ENCODE measurements at places on chromosomes 7 and 10. TPM values are rescaled to one million over a fixed set of nuclear protein-coding genes. Genes with fewer than 3 reads are reported as not detected.

Gene TRIM50
- not detected for total RNA-seq

Gene SLC39A12
- total RNA-seq: not detected

Gene CPA4
- total RNA-seq: 0.45 TPM

Gene SEMA3D
- total RNA-seq: not detected

Gene C10orf53
- not detected for total RNA-seq

Gene SLC25A28
- 69.9 TPM for total RNA-seq

Gene UROS
- 35.0 TPM for total RNA-seq

- H3K27ac ChIP-seq: no peak overlapping the region
- no peak overlapping the region for H3K4me3 ChIP-seq
Measured at GRCh38 chr7:117412946-117413559, 14.2 kb downstream of the ASZ1 start.

GRCh38 chr10:34079702-34080484 lies 735.2 kb downstream of the PARD3 start:
- no peaks in the 10 kb centered on the region for H3K27me3 ChIP-seq
- H3K27ac ChIP-seq: no peak overlapping the region
- H3K4me1 ChIP-seq: no peaks in the 10 kb centered on the region
- H3K36me3 ChIP-seq: no peaks in the 10 kb centered on the region
- no peak for DNase-seq

- H3K4me1 ChIP-seq: no peaks in the 10 kb centered on the region
- no peak for DNase-seq
- no peaks in the 10 kb centered on the region for H3K36me3 ChIP-seq
- no peaks in the 10 kb centered on the region for H3K27me3 ChIP-seq
- H3K4me3 ChIP-seq: no peak overlapping the region
Measured at GRCh38 chr7:42082144-42082543, 154.9 kb downstream of the GLI3 start.

GRCh38 chr10:111017098-111017497 lies 59.7 kb upstream of the ADRA2A start:
- no peaks in the 10 kb centered on the region for H3K27me3 ChIP-seq
- H3K4me3 ChIP-seq: no peak overlapping the region
- H3K36me3 ChIP-seq: peaks cover 42% of the 10 kb centered on the region
- DNase-seq: no peak
- H3K27ac ChIP-seq: no peak overlapping the region

DNA sequence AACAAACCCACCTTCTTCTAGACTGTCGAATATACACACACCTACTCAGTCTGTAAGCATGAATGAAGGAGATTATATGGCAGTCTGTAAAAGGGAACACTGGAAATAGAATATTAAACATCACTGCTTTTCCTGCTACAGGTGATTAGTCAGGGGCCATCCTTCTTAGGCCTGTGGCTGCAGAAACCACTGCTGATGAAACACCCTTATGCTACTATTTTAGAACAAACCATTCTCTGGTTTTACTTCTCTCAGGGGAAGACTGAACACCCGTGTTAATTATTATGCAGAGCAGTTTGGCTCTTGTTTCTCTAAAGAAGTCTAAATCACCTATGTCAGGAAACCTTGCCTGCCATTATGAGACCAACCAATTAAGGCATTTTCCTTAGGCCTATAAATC lies 351.1 kb upstream of the KLF6 start:
- peaks cover 7% of the 10 kb centered on the region for H3K36me3 ChIP-seq
- DNase-seq: peak; percentile 22
- no peak overlapping the region for H3K4me3 ChIP-seq
- H3K27ac ChIP-seq: no peak overlapping the region
- H3K4me1 ChIP-seq: peaks cover 22% of the 10 kb centered on the region

GRCh38 chr10:77872151-77872946 lies 54.2 kb downstream of the DLG5 start:
- no peak overlapping the region for H3K27ac ChIP-seq
- no peaks in the 10 kb centered on the region for H3K27me3 ChIP-seq
- no peak for DNase-seq
- H3K4me1 ChIP-seq: peaks cover 10% of the 10 kb centered on the region
- H3K36me3 ChIP-seq: no peaks in the 10 kb centered on the region

GRCh38 chr10:46171661-46172060 lies 115.1 kb upstream of the ANTXRL start:
- no peak overlapping the region for H3K27ac ChIP-seq
- DNase-seq: no peak
- H3K27me3 ChIP-seq: no peaks in the 10 kb centered on the region
- H3K4me3 ChIP-seq: no peak overlapping the region
- H3K36me3 ChIP-seq: peaks cover 4% of the 10 kb centered on the region

DNA sequence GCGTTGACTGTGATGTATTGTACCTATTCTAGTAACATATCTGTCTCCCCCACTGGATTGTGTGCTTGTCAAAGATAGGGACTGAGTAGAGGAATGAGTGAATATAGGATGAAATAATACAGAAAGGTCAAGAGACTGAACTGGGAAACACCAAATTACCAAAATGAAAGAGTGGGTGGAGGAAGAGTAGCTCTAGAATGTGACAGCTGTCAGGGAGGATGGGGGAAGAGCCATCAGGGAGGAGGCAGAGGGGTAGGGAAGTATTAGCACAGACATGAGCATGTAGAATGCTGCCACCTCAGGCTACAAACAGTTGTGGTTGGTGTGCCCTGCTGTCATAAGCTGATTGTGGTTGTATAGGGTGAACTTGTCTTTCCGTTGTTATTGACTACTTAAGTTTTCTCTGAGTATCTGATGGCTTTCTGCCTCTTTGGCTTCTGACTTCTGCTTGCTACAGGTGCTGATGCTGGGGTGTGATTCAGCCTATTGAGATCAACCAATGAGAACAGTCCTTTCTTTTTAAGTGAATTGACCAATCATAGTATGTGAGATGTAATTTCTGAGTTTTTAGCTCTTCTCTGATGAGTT lies 5.6 kb downstream of the CCSER2 start:
- H3K4me1 ChIP-seq: peaks cover 40% of the 10 kb centered on the region
- peak; percentile 82 for DNase-seq
- no peaks in the 10 kb centered on the region for H3K27me3 ChIP-seq
- H3K4me3 ChIP-seq: peak overlapping the region; percentile 36
- H3K27ac ChIP-seq: peak overlapping the region; percentile 78

- no peaks in the 10 kb centered on the region for H3K36me3 ChIP-seq
- H3K4me1 ChIP-seq: no peaks in the 10 kb centered on the region
- no peaks in the 10 kb centered on the region for H3K27me3 ChIP-seq
- no peak overlapping the region for H3K4me3 ChIP-seq
- no peak for DNase-seq
Measured at GRCh38 chr7:46767071-46767470, 814.8 kb downstream of the TNS3 start.

GRCh38 chr10:118952493-118953295 lies 76.8 kb upstream of the NANOS1 start:
- H3K27ac ChIP-seq: no peak overlapping the region
- no peak for DNase-seq
- H3K4me3 ChIP-seq: no peak overlapping the region
- peaks cover 7% of the 10 kb centered on the region for H3K27me3 ChIP-seq

DNA sequence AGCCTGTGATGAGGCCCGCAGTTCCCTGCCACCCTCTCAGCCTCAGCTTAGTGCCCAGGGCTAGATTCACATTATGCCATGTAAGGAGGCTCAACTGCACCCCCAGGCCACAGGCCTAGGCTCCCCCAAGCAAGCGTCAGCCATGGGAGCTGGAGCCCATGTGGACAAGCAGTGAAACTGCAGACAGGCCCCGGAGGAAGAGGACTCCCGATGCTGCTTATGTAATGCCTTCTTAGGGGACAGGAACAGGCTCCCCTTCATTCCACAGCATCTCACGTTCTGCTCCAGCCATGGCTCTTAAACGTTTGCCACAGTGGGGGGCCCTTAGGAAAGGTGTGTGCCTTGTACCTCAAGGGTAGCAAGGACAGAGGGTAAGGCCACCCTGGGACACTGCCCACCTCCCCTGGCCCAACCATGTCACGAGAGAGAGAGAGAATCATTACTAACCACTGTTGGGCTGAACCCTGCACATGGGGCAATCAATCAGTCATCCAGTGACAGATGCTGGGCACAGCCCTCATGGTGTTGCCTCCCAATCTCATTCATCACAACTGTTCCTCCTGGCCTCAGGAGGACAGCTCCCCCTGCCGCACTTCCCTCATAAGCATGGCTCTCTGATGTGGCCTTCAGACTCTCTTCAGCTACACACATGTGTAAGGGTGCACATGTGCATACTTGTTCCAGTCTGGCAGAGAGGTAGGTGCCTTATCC lies 263.0 kb downstream of the GRID1 start:
- no peak overlapping the region for H3K4me3 ChIP-seq
- H3K27ac ChIP-seq: no peak overlapping the region
- H3K36me3 ChIP-seq: no peaks in the 10 kb centered on the region
- DNase-seq: no peak

- no peaks in the 10 kb centered on the region for H3K36me3 ChIP-seq
- no peak overlapping the region for H3K4me3 ChIP-seq
- peaks cover 31% of the 10 kb centered on the region for H3K4me1 ChIP-seq
- H3K27me3 ChIP-seq: peaks cover 22% of the 10 kb centered on the region
- peak; percentile 80 for DNase-seq
Measured at GRCh38 chr7:43303740-43304241, 191.3 kb downstream of the HECW1 start.

DNA sequence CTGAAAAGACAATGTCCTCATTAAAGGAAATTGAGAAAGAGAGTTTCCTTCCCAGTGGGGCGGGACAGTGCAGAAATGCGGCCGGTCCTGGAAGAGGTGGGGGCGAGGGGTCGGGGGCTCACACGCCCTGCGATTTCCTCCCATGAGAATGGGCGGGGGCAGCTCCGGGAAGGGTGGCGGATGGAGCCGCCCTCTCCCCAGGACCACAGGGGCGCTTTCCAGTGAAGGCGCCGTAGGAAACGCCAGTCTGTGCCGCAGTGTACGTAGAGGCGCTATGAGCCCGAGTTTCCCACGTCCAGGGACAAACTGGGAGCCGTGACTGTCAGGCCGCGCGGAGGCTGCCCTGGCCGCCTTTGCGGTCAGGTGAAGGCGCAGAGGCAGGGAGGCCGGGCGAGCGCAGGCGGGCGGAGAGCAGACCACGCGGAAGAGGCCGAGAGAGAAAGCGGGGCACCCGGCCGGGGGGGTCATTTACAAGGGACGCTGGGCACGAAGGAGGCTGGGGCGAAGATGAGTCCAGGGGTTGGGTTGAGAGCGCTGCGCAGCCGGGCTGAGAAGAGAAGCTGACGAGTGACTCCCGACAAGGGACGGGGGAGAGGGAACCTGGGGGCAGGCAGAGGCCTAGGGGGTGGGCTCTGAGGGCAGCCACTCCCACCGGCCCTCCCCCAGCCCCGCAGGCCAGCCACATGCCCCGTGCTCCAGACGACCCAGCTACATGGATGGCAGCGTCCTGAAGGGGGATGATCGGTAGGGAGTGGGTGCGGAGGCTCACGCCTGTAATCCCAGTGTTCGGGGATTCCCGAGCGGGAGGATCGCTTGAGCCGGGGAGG lies 45.0 kb downstream of the ALOX5 start:
- H3K4me3 ChIP-seq: peak overlapping the region; percentile 81
- H3K36me3 ChIP-seq: no peaks in the 10 kb centered on the region
- H3K27ac ChIP-seq: peak overlapping the region; percentile 87
- H3K4me1 ChIP-seq: peaks cover 40% of the 10 kb centered on the region

GRCh38 chr10:93566435-93567276 lies at the start of gene FFAR4:
Gene FFAR4, plus strand, starts transcription at chr10:93566665. Its CDS starts 56 bp downstream, at chr10:93566721.
- no peaks in the 10 kb centered on the region for H3K36me3 ChIP-seq
- H3K27me3 ChIP-seq: peaks cover 39% of the 10 kb centered on the region
- H3K27ac ChIP-seq: no peak within 1 kb of the TSS
- peaks cover 2% of the 10 kb centered on the region for H3K4me1 ChIP-seq
- DNase-seq: no peak

DNA sequence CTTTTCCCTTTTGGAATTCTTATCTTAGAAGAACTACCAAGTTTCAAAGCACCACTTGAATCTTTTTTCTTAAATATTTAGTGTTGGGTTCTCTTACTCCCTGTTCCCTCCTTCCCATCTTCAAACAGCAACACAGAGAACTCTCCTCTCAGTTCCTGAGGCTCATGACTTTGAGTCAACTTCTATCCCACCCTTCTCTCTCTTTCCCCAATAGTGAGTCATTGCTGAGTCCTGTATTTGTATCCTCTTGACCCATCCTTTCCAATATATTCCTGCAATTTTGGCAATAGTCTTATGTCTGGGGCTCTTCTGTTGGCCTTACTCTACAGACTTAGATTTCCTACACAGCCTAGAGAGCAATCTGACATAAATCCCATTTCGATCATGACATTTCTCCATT lies 20.8 kb upstream of the JCAD start:
- peaks cover 32% of the 10 kb centered on the region for H3K27me3 ChIP-seq
- no peak for DNase-seq
- no peaks in the 10 kb centered on the region for H3K36me3 ChIP-seq
- no peak overlapping the region for H3K27ac ChIP-seq
- no peak overlapping the region for H3K4me3 ChIP-seq

- no peak for DNase-seq
- no peak overlapping the region for H3K27ac ChIP-seq
- H3K27me3 ChIP-seq: no peaks in the 10 kb centered on the region
- H3K4me3 ChIP-seq: no peak overlapping the region
- H3K4me1 ChIP-seq: no peaks in the 10 kb centered on the region
Measured at GRCh38 chr10:101617824-101618568, 29.9 kb downstream of the DPCD start.

DNA sequence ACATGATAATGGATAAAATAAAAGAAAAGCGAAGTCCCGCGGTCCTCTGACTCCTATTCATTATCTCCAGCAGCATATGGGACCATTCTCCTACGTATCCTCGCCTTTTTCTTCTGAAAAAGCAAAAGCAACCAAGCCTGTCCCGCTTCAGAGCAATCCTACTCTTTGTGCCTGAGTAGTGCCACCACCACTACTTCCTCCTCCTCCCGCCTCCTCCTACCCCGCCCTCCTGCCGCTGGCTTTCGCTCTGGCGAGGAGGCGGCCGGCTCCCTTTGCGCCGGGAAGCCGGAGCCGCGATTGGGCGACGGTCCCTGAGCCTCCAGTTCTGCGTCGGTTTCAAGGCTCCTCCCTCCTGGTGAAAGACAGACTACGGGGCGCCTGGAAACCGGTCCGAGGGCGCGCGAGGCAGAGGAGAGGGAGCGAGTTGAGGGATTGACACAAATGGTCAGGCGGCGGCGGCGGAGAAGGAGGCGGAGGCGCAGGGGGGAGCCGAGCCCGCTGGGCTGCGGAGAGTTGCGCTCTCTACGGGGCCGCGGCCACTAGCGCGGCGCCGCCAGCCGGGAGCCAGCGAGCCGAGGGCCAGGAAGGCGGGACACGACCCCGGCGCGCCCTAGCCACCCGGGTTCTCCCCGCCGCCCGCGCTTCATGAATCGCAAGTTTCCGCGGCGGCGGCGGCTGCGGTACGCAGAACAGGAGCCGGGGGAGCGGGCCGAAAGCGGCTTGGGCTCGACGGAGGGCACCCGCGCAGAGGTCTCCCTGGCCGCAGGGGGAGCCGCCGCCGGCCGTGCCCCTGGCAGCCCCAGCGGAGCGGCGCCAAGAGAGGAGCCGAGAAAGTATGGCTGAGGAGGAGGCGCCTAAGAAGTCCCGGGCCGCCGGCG lies at the start of gene FZD1:
Gene FZD1, plus strand, starts transcription at position 388 of the 878 bp plus-strand sequence. Its CDS starts 448 bp downstream, at position 836.
- no peak within 1 kb of the TSS for H3K27ac ChIP-seq
- H3K4me1 ChIP-seq: peaks cover 1% of the 10 kb centered on the region
- H3K36me3 ChIP-seq: no peaks in the 10 kb centered on the region
- DNase-seq: peak; percentile 79

GRCh38 chr10:131591936-131592335 lies 280.4 kb upstream of the TCERG1L start:
- no peaks in the 10 kb centered on the region for H3K27me3 ChIP-seq
- no peak overlapping the region for H3K4me3 ChIP-seq
- no peaks in the 10 kb centered on the region for H3K36me3 ChIP-seq
- DNase-seq: no peak
